ENCODE measurements at places on chromosomes 7 and 10. TPM values are rescaled to one million over a fixed set of nuclear protein-coding genes. Genes with fewer than 3 reads are reported as not detected.

The ZC3HAV1L gene
- total RNA-seq, result 6.8 TPM

The NANOS1 gene
- total RNA-seq, result 3.8 TPM

The NXPH1 gene
- total RNA-seq, result not detected

The TAC1 gene
- total RNA-seq, result not detected

The CLRN3 gene
- not detected for total RNA-seq

The FRMD4A gene
- total RNA-seq, result 4.5 TPM

The EIF5AL1 gene
- 3.1 TPM for total RNA-seq

The ACTR3C gene
- total RNA-seq, result not detected
